ENCODE measurements at places on chromosomes 3 and 15.

- no peak for DNase-seq
Measured at GRCh38 chr15:63396152-63396928, 14.7 kb upstream of the CA12 start.

DNA sequence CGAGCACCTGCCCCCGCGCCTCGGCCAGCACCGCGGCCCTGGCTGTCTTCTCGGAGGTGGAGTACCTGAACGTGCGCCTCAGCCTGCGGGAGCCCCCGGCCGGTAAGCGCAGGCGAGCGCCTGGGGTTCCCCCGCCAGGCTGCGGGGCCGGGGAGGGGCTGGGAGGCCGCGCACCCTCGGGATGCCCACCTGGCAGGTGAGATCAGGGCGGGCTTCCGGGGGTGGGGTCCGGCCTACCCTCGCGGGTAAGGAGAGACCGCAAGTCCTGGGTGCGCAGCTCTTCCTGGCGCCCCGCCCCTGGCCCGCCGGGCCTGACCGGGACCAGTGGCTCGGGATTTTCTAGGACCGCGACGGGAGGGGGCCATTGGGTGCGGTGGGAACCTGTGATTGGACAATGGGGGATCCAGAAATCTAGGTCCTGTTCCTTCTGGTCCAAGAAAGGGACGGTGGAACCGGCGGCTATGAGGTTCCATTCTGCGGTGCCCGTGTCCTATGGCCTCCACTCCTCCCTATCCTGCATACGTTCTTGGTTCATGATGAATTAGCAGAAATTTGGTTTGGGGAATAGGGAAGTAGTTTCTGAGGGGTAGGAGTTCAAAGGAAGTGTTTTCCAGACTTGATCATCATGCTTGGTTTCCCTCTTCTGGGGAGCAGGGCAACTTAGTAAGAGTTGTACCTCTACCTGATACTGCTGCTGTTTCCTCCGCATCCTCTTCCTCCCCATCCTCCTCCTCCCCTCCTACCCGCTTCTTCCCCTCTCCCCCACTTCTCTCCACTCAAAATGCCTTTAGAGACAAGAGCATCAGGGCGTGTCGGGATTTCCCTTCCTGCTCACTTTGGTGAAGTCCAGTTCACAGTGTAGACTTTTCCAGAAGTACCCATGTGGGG lies 808 bp downstream of the ARRDC4 start:
- DNase-seq = no peak

GRCh38 chr3:31714495-31715280 lies 182.0 kb downstream of the STT3B start:
- DNase-seq = no peak

DNA sequence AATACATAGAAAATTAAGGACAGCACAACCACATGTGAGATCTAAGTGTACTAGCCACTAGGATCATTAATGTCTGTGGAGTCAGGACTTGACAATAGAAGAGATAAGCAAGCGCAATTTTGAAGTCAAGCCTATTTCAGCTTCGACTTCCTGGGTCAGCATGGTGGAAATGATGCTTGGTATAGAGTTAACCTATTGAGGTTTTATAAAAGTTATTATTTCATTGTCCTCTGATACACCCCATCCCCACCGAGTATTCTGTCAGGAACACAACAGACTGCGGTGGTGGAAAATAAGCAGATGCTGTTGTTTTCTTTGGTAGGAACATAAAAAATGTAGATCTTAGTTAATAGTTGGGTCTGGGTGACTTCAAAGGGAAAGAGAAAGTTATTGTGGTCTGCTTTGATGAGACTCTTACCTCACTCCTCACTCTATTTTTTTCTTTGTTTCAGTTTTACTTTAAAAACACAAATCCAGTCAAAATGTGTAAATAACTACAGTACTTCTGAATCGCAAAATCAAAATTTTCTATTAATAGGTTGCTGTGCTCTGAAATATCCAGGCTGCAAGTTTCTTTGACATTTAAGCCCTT lies 82.1 kb downstream of the IL5RA start:
- no peak for DNase-seq

- no peak for DNase-seq
Measured at GRCh38 chr15:79307251-79307650, 3.7 kb upstream of the TMED3 start.

DNA sequence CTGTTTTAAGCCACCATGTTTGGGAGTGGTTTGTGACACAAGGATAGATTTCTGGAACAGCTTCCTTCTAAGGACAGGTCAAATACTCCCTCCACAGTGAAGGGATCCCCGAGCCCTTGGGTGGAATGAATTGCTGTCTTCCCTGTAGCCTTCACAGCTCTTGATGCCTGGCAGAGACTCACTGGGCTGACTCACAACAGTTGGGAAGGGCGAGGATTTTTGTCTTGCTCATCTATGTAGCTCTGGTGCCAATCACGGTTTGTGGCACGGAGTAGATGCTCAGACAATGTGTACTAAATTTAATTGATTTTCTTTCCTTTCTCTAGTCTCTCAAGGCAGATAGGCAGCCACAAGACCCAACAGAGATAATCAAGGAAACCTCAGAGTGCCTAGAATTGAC lies 27.0 kb downstream of the CRYGS start:
- no peak for DNase-seq

Data from activated CD4-positive, alpha-beta T cell treated with anti-CD3 and anti-CD28 coated beads for 4 hours (primary cell).